ENCODE measurements at places on chromosomes 5 and 9.

- DNase-seq = no peak
Observed at GRCh38 chr5:156164306-156164705, 162.7 kb upstream of the SGCD start.

DNA sequence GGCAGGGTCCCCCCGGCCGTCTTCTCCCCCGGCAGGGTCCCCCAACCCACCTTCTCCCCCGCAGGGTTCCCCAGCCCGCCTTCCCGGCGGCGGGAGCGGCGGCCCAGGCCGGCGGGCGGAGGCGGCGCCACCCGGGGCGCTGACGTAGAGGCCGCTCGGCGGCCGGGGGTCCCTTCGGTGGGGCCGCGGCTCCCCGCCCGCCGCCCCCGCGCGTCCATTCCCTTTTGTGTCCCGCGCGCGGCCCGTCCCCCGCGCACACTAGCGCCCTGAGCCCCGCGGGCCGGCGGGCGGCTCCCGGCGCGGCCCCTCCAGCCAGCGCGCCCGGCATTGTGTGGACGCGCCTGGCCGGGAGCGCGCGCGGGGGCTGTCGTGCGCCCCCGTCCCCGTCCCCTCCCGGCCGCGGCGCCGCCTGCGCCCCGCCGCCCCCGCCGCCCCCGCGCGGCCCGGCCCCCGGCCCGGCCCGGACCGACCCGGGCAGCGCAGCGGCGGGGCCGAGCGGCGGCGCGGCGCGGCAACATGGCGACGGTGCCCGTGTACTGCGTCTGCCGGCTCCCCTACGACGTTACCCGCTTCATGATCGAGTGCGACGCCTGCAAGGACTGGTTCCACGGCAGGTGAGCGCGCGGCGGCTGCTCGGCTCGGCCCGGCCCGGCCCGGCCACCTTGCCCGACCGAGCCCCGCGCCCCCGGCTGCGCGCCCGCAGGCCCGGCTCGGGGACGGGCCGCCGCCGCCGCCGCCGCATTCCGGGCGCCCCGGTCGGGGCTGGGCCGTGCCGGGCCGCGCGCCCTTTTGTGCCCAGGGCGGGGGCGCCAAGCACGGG, at the start of gene PHF2:
TSS of gene PHF2 (plus strand) at position 327 of the 820 bp plus-strand sequence. CDS start at position 517, 190 bp downstream.
- no peak for DNase-seq

GRCh38 chr5:1292139-1292538, 2.7 kb downstream of the TERT start:
- no peak for DNase-seq

DNA sequence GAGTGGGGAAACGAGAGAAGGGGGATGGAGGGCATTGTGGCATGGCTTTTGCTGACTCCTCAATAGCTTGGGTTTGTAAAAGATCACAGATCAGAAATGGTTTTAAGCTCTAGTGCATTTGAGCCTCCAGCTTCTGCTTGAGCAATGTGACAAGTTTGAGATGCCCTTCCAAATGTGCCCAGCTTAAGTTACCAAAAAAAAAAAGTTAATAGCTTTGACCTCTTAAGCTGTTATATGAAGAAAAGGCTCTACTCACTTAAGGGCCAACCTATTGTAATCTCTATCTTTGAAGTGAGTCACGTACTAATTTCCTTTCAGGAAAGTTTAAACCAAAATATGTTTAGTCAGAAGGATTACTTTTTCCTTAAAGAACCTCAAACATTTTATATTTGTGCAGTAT, 428.8 kb upstream of the ACTBL2 start:
- no peak for DNase-seq

DNA sequence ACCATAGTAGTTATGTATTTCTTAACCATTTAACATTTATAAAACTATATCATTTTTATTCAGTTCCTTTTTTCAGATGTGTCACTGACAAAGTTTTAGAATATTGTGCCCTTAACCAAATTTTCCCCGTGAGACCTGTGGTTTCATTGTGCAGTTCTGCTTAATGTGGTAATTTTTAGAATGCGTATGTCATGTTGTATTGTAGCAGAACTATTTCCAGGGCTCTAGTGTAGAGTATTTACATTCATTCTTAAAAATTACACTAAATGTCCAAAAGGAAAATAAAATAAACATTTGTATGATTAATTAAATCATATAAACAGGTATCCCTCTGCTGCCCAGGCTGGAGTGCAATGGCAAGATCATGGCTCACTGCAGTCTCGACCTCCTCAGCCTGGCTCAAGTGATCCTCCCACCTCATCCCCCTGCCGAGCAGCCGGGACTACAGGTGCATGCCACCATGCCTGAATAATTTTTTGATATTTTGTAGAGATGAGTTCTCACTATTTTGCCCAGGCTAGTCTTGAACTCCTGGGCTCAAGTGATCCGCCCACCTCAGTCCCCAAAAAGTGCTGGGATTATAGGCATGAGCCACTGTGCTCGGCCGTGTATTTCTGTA, 15.4 kb downstream of the SERINC5 start:
- no peak for DNase-seq

- DNase-seq = no peak
Observed at GRCh38 chr9:126391713-126392661, 65.4 kb downstream of the MVB12B start.

GRCh38 chr5:146687630-146688029, 171.6 kb upstream of the GPR151 start:
- DNase-seq = no peak

DNA sequence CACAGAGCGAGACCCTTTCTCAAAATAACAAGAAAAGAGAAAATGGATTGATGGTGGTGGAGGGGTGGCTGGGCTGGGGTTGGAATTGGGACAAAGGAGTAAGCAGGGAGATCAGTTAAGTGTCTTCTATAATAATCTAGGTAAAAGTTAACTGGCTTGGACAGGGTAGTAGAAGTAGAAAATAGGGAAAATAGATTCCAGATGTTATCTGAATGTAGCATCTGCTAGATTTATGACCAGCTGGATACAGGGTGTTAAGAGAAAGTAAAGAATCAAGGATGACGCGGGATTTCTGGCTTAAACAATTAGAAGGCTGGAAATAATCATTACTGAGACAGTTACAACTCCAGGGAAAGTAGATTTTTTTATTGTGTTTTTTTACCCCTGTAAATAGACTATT, 13.0 kb downstream of the PPP6C start:
- no peak for DNase-seq

DNA sequence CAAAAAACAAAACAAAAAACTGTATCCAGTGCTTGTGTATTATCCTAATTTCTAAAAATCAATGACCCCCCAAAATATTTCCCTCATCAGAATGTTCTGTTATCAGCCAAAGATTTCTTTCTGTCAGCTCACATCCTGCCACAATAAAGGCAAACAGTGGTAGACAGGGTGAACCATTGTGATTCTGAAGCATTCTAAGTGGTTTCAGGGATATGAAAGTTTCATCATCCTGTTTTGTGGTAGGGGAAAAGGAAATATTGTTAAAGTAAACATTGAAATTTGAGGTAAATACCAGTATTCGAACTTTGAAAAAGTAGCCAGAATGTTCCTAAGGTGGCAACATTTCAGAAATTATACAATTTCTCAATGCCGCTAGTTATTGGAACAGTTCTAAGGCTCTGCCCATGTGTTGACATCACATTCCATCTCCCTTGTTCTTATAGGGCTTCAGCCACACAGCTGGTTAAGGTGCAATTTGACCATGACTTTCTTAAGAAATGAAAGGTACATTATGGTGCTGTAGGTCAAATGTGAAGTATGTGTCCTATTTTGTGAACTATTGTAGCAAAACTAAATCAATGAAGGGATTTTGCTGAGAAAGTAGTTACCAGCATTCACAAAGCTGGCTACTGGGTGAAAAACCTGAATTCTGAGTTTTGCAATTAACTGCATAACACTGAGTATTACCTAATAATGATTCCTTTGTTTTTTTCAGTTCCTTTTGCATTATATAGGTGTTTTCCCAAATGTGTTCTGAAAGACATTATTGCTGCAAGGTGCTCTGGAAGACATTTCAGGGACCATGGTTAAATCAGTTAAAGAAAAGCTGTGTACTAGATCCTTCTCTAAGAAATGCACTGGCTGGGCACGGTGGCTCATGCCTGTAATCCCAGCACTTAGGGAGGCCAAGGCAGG, 107.6 kb upstream of the RASGRF2 start:
- no peak for DNase-seq

GRCh38 chr9:34072410-34072809, 23.7 kb upstream of the UBAP2 start:
- DNase-seq = no peak

- no peak for DNase-seq
Observed at GRCh38 chr5:116303340-116303739, 218.5 kb downstream of the COMMD10 start.

DNA sequence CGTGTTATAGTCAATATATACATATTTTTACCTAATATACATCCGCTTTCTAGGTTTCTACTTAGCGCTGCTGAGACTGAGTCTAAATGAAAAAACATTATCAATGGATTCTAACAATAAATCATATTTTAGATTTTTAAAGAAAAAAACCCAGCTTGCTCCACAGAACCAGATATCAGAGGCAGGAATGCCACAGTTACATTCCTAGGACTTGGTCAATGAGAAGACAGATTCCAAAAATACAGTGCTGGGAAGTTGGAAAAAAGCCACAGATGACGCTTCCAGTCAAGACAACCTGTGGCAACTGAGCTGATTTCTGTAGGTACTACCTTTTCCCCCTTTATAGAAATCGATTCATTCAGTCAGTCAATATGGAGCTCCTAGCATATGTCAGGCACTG, 577 bp upstream of the CCDC112 start:
- no peak for DNase-seq

DNA sequence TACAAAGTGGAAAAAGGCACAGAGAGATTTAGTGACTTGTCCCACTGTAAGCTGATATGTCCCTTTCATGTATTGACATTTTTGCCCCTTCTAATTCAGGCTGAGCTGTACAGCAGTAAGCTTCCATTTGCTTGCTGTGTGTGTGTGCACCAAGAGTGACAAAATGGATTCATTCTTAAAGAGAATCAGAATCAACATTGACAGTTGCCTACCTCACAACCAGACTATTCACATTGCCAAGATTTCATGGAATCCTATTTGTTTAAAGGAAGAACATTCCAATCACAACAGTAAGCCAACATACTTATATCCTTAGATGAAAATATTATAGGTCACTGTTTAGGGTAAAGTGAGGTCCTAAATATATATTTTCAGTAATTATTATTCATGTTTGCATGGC, 102.6 kb downstream of the TMEM232 start:
- no peak for DNase-seq

GRCh38 chr5:141603923-141604717, 14.7 kb downstream of the DIAPH1 start:
- no peak for DNase-seq

- DNase-seq = no peak
Observed at GRCh38 chr5:173830421-173830820, 57.7 kb upstream of the CPEB4 start.

GRCh38 chr5:132497488-132497997, 7.0 kb upstream of the IRF1 start:
- no peak for DNase-seq

DNA sequence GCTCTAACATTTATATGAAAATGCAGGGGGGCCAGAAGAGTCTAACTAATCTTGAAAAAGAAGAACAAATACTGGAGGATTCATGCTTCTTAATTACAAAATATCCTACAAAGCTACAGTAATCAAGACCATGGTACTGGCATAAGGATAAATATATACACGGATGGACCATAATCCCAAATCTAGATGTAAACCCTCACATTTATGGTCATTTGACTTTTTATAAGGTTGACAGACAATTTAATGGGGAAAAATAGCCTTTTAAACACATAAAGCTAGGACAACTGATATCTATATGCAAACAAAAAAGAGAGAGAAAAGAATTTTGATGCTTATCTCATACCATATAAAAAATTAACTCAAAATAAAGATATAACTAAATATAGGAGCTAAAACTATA, 55.9 kb downstream of the YIPF5 start:
- DNase-seq = no peak

All from activated CD4-positive, alpha-beta T cell treated with anti-CD3 and anti-CD28 coated beads, Interleukin-2, amount 50 U/mL, for 24 hours (primary cell).